Thymus (tissue), 14 donors: ENCODE measurements at places on chromosomes 5 and 9. TPM values are rescaled to one million over a fixed set of nuclear protein-coding genes. Genes with fewer than 3 reads are reported as not detected.
A peak's percentile ranks its signal among the peaks of the same experiment; 100 is the strongest.

The PCAT7 gene
- total RNA-seq: under 0.01 TPM

- no peak overlapping the region for H3K4me3 ChIP-seq
- H3K27me3 ChIP-seq: no peaks in the 10 kb centered on the region
- DNase-seq: no peak
- no peaks in the 10 kb centered on the region for H3K36me3 ChIP-seq
- no peaks in the 10 kb centered on the region for H3K4me1 ChIP-seq
These were observed 17.9 kb upstream of the MSMP start for GRCh38 chr9:35771943-35772342.

DNA sequence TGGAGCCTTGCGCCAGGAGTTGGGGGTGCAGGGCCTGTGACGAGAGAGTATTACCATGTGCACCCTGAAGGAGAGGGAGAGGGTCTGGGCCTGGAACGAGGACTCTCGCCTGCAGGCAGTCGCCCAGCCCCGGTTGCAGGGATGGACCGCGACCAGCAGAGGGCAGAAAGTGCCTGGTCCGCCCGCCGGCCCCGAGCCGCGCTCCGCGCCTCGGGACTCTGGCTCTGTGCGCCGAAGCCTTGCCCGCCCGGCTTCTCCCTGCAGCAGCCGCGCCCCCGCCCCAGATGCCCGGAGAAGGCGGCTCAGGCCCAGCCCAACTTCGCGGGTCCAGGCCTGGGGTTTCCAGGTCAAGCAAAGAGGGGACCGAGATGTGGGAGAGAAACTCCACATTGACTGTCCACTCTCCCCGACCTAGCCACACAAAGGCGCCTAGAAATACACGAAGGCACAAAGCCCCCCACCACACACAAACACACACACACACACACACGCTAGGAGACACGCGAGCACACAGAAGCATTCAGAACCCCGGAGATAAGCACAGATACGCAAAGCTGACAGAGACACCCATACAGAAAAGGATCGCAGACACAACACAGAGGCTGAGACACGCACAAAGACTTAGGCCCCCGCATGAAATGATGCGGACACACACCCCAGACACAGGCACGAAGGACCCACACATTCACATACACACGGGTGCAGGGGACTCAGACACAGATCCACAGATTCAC lies 2.0 kb upstream of the LMX1B start:
- H3K4me3 ChIP-seq: no peak overlapping the region
- no peaks in the 10 kb centered on the region for H3K36me3 ChIP-seq
- peaks cover 14% of the 10 kb centered on the region for H3K4me1 ChIP-seq
- H3K27ac ChIP-seq: no peak overlapping the region
- H3K27me3 ChIP-seq: peaks cover 94% of the 10 kb centered on the region

DNA sequence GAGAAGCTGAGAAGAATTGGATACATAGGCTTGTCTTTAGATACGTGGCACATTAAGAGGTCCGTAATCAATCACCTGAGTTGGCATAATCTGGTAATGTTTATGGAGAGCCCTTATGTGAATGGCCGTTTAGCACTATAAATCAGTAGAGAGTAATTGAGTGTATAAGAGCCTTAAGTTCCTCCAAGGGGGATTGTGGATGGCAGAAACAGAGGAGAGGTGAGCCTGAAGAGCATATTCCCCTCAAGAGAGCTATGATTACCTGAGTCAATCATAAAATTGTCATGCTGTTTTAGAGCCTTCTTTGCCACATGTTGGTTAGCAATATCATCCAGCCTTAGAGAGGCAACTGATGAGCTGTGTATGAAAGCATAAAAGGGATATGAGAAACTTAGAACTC lies 58.8 kb downstream of the FOCAD start:
- no peaks in the 10 kb centered on the region for H3K4me1 ChIP-seq
- no peak overlapping the region for H3K4me3 ChIP-seq
- DNase-seq: no peak
- no peak overlapping the region for H3K27ac ChIP-seq
- H3K36me3 ChIP-seq: peaks cover 3% of the 10 kb centered on the region

GRCh38 chr9:34796924-34797323 lies 87.0 kb upstream of the CCL21 start:
- H3K4me1 ChIP-seq: no peaks in the 10 kb centered on the region
- no peaks in the 10 kb centered on the region for H3K27me3 ChIP-seq
- no peak overlapping the region for H3K27ac ChIP-seq
- DNase-seq: no peak
- H3K36me3 ChIP-seq: no peaks in the 10 kb centered on the region

The LCP2 gene
- 73.7 TPM for total RNA-seq

- no peaks in the 10 kb centered on the region for H3K27me3 ChIP-seq
- H3K27ac ChIP-seq: no peak overlapping the region
- DNase-seq: no peak
These were observed 372.3 kb downstream of the DNAH5 start for GRCh38 chr5:13572163-13572562.

GRCh38 chr5:168874713-168875380 lies 295.7 kb upstream of the PANK3 start:
- H3K36me3 ChIP-seq: no peaks in the 10 kb centered on the region
- DNase-seq: no peak
- peaks cover 24% of the 10 kb centered on the region for H3K4me1 ChIP-seq
- H3K27me3 ChIP-seq: no peaks in the 10 kb centered on the region
- H3K27ac ChIP-seq: no peak overlapping the region
- H3K4me3 ChIP-seq: no peak overlapping the region

GRCh38 chr9:100211476-100211875 lies 112.4 kb downstream of the INVS start:
- no peak overlapping the region for H3K27ac ChIP-seq
- H3K4me1 ChIP-seq: no peaks in the 10 kb centered on the region
- DNase-seq: no peak
- H3K4me3 ChIP-seq: no peak overlapping the region
- H3K27me3 ChIP-seq: no peaks in the 10 kb centered on the region

- no peaks in the 10 kb centered on the region for H3K27me3 ChIP-seq
- no peaks in the 10 kb centered on the region for H3K36me3 ChIP-seq
- no peak for DNase-seq
- peaks cover 25% of the 10 kb centered on the region for H3K4me1 ChIP-seq
- no peak overlapping the region for H3K4me3 ChIP-seq
These were observed 69.2 kb upstream of the PLPP1 start for GRCh38 chr5:55603922-55604321.

DNA sequence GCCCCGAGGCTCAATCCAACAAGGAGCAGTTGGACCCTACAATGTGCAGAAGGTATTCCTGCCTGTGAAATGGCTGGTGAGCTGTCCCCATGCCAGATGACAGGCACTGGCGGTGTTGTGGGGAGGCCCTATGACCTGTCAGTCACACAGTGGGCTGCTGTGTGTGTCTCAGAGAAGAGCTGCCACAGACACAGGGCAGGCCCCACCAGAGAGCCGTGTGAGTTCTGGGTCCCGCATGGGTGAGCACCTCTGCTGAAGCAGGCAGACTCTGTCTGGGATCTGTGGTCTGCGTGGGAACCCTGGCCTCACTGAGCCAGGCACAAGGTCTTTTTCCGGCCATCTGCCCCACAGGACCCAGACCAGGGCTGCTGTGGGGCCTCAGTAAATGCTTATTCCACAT lies 37.3 kb upstream of the PITX1 start:
- H3K27ac ChIP-seq: no peak overlapping the region
- H3K36me3 ChIP-seq: no peaks in the 10 kb centered on the region
- H3K4me1 ChIP-seq: no peaks in the 10 kb centered on the region
- H3K27me3 ChIP-seq: peaks cover 2% of the 10 kb centered on the region
- no peak for DNase-seq
- H3K4me3 ChIP-seq: no peak overlapping the region

The CARD9 gene
- 2.8 TPM for total RNA-seq

- no peak overlapping the region for H3K4me3 ChIP-seq
- DNase-seq: no peak
- H3K27me3 ChIP-seq: peaks cover 13% of the 10 kb centered on the region
These were observed 10.8 kb upstream of the SLC9A3 start for GRCh38 chr5:534743-535671.

GRCh38 chr9:94826044-94826443 lies 99.5 kb downstream of the AOPEP start:
- H3K27ac ChIP-seq: no peak overlapping the region
- no peaks in the 10 kb centered on the region for H3K27me3 ChIP-seq
- no peak for DNase-seq

The INSYN2B gene
- not detected for total RNA-seq

DNA sequence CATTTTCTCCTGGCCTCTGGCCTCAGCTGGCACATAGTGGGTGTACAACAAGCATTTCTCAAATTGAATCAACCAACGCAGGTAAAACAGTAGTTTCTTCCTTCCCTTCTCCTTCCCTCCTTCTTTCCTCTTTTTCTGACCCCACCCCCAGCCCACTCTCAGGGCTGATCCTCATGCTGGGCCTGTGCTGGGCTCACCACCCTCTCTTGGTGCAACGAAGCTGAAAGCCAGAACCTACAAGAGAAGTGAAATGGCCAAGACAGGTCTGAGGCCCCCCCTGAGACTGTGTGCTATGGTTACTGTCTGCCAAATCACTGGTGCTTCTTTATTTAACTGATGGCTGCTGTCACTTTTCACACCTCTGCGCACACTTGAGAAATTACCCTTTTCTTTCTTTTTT lies 53.0 kb upstream of the BOD1 start:
- H3K4me3 ChIP-seq: no peak overlapping the region
- DNase-seq: no peak
- H3K27ac ChIP-seq: no peak overlapping the region
- no peaks in the 10 kb centered on the region for H3K4me1 ChIP-seq
- H3K27me3 ChIP-seq: no peaks in the 10 kb centered on the region
- no peaks in the 10 kb centered on the region for H3K36me3 ChIP-seq

GRCh38 chr5:38871790-38872551 lies 26.2 kb downstream of the OSMR start:
- H3K27me3 ChIP-seq: no peaks in the 10 kb centered on the region
- no peak overlapping the region for H3K4me3 ChIP-seq
- no peaks in the 10 kb centered on the region for H3K36me3 ChIP-seq
- no peak for DNase-seq

The LIX1 gene
- 0.09 TPM for total RNA-seq

The ABCA1 gene
- total RNA-seq: 14.6 TPM

GRCh38 chr9:125649315-125649714 lies 57.7 kb downstream of the MAPKAP1 start:
- no peak for DNase-seq
- H3K27ac ChIP-seq: peak overlapping the region; percentile 11
- no peak overlapping the region for H3K4me3 ChIP-seq

The GDNF gene
- total RNA-seq: 0.24 TPM

DNA sequence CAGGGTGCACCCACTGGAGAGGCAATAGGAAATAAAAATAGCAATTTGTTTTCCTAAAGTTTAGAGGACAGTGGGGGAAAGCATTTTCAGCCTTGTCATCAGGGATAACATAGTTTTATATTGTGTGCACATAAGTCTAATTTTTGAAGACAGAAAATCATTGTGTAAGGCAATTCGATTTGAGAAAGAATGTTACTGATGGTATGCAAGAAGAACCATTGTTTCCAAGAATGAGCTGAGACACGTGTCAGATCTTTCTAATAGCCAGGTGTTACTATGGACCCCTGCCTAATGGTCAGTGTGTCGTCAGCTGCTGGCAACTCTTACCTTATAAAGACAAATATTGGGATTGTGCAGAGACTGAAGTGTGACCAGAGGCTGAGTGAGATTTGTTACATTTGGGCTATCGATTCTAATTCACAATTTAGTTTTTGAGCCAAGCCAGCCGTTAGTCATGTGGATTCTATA lies 67.1 kb upstream of the PPP2R2B start:
- no peaks in the 10 kb centered on the region for H3K36me3 ChIP-seq
- no peak overlapping the region for H3K4me3 ChIP-seq
- H3K27ac ChIP-seq: no peak overlapping the region
- DNase-seq: no peak
- H3K4me1 ChIP-seq: no peaks in the 10 kb centered on the region
- H3K27me3 ChIP-seq: no peaks in the 10 kb centered on the region

GRCh38 chr5:148873690-148874485 lies 47.5 kb downstream of the ADRB2 start:
- DNase-seq: no peak
- no peak overlapping the region for H3K27ac ChIP-seq
- no peak overlapping the region for H3K4me3 ChIP-seq
- no peaks in the 10 kb centered on the region for H3K4me1 ChIP-seq
- no peaks in the 10 kb centered on the region for H3K27me3 ChIP-seq

GRCh38 chr9:117523531-117524153 lies 108.8 kb upstream of the ASTN2 start:
- H3K4me3 ChIP-seq: no peak overlapping the region
- H3K4me1 ChIP-seq: no peaks in the 10 kb centered on the region
- H3K36me3 ChIP-seq: no peaks in the 10 kb centered on the region
- no peak for DNase-seq
- no peak overlapping the region for H3K27ac ChIP-seq
- no peaks in the 10 kb centered on the region for H3K27me3 ChIP-seq

The ZFR gene
- total RNA-seq: 62.2 TPM

DNA sequence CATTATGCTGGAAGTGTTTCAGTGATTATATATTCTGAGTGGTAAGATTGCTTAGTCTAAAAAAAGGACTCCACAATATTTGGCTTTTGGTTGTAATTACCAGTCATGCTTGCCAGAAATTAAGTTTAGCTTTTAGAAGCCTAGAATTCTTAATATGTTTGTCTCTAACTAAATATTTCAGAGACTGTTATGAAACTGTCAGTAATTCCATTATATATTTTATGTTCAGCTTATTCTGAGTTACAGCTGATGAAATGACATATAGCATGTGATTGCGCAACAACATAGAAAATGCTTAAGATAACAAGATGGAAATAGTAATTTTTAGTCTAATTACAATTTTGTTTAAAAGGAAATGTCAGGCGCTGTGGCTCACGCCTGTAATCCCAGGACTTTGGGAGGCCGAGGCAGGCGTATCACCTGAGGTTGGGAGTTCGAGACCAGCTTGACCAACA lies 44.2 kb downstream of the KIAA1958 start:
- no peaks in the 10 kb centered on the region for H3K4me1 ChIP-seq
- H3K27me3 ChIP-seq: no peaks in the 10 kb centered on the region
- H3K36me3 ChIP-seq: peaks cover 3% of the 10 kb centered on the region
- no peak overlapping the region for H3K27ac ChIP-seq
- no peak overlapping the region for H3K4me3 ChIP-seq

GRCh38 chr5:174172152-174172551 lies 126.6 kb downstream of the NSG2 start:
- no peak overlapping the region for H3K27ac ChIP-seq
- DNase-seq: no peak
- no peaks in the 10 kb centered on the region for H3K4me1 ChIP-seq
- no peaks in the 10 kb centered on the region for H3K36me3 ChIP-seq
- no peaks in the 10 kb centered on the region for H3K27me3 ChIP-seq

DNA sequence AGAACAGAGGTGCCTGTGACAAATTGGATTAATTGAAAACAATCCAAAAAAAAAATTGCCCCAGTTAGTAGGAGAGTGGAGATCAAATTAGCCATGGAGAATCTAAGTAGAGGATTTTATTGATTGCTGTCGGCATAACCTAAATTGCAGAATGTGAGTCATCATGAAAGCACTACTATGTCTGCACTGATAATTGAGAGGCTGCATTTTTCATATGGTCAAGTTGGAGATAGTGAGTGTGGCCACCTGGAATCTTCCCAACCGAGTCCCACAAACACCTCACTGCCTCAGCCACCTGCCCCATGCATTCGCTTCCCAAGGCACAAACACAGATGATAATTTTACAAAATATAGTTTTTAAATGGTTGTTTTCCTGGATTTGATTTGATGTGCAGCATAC lies 123.7 kb downstream of the NTRK2 start:
- no peak overlapping the region for H3K4me3 ChIP-seq
- DNase-seq: no peak
- no peaks in the 10 kb centered on the region for H3K4me1 ChIP-seq
- no peaks in the 10 kb centered on the region for H3K36me3 ChIP-seq
- H3K27ac ChIP-seq: no peak overlapping the region
